ENCODE measurements at places on chromosomes 6 and 20.

GRCh38 chr6:28940858-28941683, 17.3 kb upstream of the TRIM27 start:
- DNase-seq, result peak; percentile 82

- DNase-seq, result peak; percentile 61
Measured at GRCh38 chr6:137717074-137718073, 149.7 kb upstream of the TNFAIP3 start.

DNA sequence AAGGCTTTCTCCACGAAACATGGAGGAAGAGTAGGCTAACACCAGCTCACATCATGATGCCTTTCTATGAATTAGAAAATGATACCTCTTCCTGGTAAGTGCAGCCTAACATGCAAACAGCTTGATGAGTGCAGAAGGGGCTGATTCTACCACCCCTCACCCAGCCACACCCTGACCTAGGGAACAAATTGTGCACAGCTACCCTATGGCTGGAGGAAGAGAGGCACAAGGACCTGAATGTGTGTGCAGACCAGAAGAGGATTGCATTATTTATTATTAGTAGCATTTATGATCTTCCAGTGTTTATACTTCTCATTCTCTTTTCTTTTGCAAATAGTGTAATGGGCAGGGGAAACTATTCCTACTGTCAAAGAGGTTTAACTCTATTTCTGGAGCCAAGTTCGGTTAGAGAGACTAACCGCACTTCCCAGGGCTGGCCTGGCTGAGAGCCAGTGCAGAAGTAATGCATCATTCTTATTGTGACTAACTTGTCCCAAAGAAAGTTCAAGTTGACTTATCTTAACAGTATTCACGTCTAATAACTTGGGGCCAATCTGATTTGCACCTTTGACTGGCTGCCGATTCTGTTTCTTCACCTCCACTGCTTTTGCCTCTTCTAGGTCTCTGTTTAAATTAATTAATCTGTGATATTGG, 237.5 kb downstream of the CD83 start:
- no peak for DNase-seq

DNA sequence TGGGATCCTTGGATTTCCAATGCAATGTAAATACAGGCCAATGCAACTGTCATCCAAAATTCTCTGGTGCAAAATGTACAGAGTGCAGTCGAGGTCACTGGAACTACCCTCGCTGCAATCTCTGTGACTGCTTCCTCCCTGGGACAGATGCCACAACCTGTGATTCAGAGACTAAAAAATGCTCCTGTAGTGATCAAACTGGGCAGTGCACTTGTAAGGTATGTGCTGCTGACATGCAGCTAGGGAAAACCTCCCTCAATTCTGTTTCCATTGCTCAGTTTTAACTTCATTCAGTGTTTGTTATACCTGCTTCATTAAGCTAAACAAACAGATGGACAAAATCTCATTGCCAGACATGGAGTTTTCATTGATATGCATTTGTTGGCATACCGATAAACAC, 397.1 kb downstream of the ARHGAP18 start:
- DNase-seq, result no peak

DNA sequence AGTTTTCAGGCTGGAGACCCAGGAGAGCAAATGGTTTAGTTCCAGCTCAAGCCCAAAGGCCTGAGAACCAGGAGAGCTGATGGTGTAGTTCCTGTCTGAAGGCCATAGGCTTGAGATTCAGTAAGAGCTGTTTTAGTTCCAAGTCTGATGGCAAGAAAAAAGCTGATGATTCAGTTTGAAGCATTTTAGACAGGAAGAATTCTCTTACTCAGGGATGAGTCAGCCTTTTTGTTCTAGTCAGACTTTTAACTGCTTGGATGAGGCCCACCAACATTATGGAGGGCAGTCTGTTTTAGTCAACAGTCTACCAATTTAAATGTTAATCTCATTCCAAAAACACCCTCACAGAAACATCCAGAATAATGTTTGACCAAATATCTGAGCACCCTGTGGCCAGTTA, 2.5 kb downstream of the ZSCAN26 start:
- no peak for DNase-seq

DNA sequence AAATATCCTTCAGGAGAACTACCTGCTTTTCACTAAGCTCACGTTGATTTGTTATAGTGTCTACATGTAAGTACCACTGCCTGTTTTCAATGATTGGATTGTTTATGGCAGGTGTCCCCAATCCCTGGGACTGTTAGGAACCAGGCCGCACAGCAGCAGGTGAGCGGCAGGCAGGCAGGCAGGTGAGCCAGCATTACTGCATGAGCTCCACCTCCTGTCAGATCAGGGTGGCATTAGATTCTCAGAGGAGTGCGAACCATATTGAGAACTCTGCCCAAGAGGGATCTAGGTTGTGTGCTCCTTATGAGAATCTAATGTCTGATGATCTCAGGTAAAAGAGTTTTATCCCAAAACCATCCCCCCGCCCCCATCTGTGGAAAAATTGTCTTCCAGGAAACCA, 303.3 kb downstream of the EYA4 start:
- DNase-seq, result no peak

GRCh38 chr20:34709044-34709830, 5.1 kb downstream of the TP53INP2 start:
- DNase-seq, result peak; percentile 86

GRCh38 chr6:121896771-121897170, 461.3 kb downstream of the GJA1 start:
- DNase-seq, result no peak

DNA sequence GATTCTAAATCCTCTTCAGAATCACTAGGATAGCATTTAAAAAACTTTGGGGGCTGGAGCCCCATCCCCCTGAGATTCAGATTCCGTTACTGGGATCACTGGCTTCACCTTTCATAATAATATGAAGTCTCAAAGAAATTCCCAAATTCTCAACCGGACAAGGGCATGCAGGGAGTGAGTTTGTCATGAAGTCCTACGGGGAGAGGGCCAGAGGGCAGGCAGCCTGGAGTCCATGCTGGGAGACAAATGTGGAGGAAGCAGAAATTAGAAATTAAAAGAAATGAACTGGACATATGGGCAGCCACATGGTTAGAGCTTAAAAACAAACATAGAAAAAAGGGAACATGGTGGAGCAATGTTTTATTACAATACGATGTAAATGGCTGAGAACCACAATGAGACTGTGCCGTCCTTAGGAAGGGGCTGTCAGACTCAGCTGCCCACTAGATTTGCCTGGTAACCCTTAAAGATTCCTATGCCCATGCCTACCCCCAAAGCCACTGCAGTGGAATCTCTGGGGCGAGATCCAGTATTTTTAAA, 142.6 kb downstream of the CEBPB start:
- no peak for DNase-seq

DNA sequence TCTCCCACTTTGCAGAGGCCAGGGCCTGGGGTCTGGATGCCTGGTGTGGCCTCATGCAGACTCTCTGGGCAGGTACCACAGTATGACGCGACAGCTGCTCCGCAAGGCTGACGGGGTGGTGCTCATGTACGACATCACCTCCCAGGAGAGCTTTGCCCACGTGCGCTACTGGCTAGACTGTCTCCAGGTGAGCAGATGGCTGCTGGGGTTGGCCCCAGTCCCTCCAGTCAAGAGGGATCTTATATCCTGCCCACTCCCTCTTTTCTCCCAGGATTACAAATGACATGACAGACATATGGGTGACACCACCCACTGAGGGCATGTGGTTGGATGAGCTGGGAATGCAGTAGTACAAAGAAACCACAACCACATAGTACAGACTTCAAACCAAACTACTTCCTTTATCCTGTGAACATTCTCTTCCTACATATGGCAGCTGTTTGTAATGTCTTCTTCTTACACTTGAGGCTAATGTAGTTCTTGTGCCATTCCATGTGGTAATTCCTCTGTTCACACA, 29.9 kb downstream of the RAB44 start:
- DNase-seq, result no peak

- DNase-seq, result no peak
Measured at GRCh38 chr6:134741200-134741536, 208.7 kb downstream of the ALDH8A1 start.

- no peak for DNase-seq
Measured at GRCh38 chr20:48309293-48309692, 518.5 kb downstream of the PREX1 start.

DNA sequence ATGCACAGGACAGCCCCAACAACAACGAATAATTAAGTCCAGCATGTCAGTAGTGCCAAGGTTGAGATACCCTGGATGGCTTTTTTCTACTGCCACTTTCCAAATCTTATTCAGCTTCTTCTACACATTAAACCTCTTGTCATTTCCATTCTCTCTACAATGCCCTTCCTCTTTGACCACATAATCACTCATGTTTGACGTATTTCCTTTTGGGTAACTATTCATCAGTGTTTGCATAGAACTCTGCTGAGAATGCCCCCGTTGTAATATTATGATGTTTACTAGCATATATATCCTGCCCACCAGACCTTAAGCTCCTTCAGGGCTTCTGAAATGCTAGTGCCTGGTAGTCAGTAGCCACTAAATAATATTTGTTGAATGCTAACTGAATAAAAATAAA, 515.3 kb upstream of the RNF217 start:
- no peak for DNase-seq

GRCh38 chr6:132400883-132401617, at the start of gene MOXD1:
MOXD1 (minus strand) TSS chr6:132401475; CDS start chr6:132401426, 49 bp downstream.
- peak; percentile 6 for DNase-seq

- DNase-seq, result no peak
Measured at GRCh38 chr20:44126445-44126844, 60.5 kb downstream of the JPH2 start.

- no peak for DNase-seq
Measured at GRCh38 chr20:49724408-49725223, 10.9 kb upstream of the B4GALT5 start.

DNA sequence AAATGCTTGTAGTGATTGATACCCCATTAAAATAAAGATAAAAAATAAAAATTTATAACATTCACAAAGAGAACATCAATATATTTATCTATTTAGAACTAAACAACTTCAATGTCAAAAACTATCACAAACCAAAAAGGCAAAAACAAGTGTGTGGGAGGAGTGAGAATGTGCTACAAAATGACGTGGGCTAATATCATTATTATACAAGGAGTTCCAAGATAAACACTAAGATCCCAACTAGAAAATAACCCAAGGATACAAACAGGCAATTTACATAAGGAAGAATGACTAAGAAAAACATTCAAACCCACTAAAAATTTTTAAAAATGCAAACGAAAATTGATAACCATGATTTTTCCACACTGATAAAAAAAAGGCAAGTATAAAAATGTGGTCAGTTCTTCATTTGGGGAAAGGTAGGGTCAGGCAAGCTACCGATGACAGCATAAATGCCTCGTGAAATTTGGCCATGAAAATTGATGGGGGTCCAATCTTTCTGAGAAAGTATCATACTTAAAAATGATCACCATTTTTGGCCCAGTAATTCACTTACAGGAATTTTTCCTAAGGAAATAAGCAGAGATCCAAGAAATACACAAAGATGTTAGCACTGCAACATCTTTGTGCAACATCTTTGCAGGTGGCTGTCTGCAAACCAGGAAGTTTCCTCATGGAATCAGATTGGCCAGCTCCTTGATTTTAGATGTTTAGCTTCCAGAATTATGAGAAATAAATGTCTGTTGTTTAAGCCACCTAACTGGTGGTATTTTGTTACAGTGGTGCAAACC, 140.2 kb downstream of the TMEM200A start:
- DNase-seq, result no peak

DNA sequence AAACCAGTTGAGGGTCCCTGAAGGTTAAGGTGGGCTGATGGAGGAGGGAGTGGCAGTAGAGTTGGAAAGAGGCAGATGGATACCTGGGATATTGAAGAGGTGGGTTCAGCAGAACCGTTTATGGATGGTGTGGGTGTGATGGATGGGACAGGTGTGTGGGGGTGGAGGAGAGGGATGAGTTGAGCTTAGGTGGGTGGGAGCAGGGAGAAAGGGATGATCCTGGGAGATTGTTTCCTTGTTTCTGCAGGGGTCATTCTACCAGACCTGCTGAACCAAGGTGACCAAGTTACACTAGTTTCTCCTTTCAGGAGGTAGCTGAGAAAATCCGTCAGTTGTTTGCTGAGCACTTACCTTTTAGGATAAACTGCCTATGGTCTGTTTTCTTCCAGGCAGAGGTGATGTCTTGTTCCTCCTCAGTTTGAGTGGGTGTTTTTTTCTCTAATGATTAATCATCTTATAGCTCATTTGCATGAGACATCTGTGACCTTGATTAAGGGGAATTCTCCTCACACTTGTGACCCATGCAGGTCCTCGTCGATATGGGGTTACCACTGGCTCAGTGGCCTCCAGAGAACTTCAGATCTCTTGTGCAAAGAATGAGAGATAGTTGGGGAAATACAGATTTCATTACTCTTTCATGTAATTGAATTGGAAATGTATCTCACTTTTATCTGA, 53.0 kb downstream of the FARS2 start:
- no peak for DNase-seq

GRCh38 chr6:5622276-5623005, 361.1 kb downstream of the FARS2 start:
- no peak for DNase-seq

GRCh38 chr20:45445805-45446562, 23.6 kb upstream of the WFDC2 start:
- DNase-seq, result no peak

DNA sequence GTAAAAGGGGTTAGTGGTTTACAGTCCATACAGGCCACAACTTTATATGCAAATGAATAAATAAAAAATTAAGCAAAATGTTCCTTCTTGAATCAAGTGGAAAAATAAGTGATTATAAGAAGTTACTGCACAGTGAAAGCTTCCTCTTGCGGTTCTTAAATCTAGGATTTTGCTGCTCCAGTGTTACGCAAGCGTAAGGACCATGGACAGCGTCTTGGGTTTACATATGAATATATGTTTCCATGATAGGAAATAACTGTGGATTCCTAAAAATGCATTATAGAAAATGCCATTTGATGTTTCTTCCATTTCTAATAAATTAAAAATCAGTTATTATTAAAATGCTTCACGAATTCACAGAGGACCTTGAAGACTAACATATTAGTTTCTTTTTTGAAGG, 176.6 kb upstream of the POU3F2 start:
- DNase-seq, result no peak

DNA sequence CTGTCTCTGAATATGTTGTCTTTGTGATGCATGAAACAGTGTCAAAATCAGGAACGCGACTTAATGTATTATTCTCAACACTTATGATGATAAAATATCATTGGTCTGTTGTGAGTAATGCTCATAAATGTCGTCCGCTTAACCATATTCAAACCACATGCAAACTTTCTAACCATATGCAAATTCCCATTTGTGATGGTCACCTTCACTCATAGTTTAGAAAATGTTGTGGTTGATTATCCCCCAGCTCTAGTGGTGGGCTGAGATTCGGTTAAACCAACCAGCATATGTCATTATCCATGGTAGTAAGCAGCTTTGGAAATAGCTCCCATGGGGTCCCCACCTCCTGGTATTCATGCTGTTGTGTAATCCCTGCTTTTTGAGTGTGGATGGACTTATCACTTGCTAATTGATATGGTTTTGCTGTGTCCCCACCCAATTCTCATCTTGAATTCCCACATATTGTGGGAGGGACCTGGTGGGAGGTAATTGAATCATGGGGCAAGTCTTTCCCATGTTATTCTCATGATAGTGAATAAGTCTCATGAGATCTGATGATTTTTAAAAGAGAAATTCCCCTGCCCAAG, 360.0 kb upstream of the TSHZ2 start:
- no peak for DNase-seq

- no peak for DNase-seq
Measured at GRCh38 chr6:137792160-137793033, 74.7 kb upstream of the TNFAIP3 start.

- no peak for DNase-seq
Measured at GRCh38 chr20:48060841-48061720, 275.8 kb upstream of the SULF2 start.

GRCh38 chr20:41344938-41345728, 4.5 kb downstream of the LPIN3 start:
- no peak for DNase-seq

- DNase-seq, result no peak
Measured at GRCh38 chr6:50610562-50610961, 102.8 kb upstream of the TFAP2D start.

Data from naive thymus-derived CD4-positive, alpha-beta T cell (primary cell).